Immature natural killer cell (primary cell): ENCODE measurements at places on chromosomes 4 and X. TPM values are rescaled to one million over a fixed set of nuclear protein-coding genes. Genes with fewer than 3 reads are reported as not detected.

- H3K36me3 ChIP-seq: no peaks in the 10 kb centered on the region
- peaks cover 2% of the 10 kb centered on the region for H3K27me3 ChIP-seq
- no peak for DNase-seq
- no peak overlapping the region for H3K27ac ChIP-seq
- H3K4me1 ChIP-seq: no peaks in the 10 kb centered on the region
These were observed 95.6 kb downstream of the GATB start for GRCh38 chr4:151665022-151665784.

DNA sequence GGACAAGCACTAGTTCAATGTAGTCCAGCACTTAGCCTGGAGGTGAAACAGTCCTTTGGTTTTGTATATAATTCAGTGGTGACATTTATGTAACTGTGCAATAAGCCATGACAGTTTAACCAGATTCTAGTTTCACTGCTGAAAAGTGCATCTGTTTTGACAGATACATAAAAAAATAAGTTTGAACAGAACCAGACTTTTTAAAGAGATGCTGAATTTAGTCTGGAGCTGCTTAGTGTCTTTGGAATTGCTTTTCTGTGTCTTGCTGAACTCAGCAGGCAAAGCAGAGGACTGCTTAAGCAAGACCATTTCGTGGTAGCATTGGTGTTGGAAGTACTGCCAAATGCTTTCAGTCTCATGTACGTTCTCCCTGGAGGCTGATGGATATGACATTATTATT is 393.5 kb downstream of the MAPK10 start:
- H3K4me3 ChIP-seq: no peak overlapping the region
- H3K4me1 ChIP-seq: no peaks in the 10 kb centered on the region
- H3K27ac ChIP-seq: no peak overlapping the region
- H3K27me3 ChIP-seq: no peaks in the 10 kb centered on the region

DNA sequence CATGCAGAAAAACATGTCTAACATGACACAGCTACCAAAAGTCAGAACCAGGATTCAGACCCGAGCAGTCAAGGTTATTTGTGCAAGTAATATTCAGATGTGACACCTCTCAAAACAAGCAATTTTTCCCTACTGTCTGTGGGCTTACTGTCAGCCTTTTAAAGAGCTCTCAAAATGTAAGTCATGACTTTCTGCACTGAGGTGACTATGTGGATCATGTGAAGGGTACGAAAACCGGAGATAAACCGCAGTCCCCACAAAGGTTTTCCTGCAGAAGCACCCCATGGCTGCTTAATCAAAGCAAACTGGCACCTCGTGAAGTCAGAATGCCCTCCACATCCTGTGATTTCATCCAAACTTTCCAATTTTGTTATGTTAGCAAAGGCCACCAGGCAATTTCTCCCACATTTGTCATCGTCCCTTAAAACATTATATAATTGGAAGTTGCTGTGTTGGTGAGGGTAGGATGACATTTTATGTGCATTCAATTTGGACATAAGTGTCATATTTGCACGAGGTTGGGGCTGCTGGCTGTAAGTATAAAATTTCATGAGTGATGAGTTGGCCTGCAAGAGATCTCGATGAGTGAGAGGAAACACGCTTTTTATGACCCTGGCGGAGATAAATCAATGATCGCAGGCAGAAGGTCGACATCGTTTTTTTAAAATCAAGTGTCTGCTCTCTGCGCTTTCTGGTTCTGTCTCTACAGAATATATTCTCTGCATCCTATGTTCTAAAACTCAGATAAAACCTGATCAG is 161.2 kb downstream of the STK32B start:
- no peak for DNase-seq
- H3K27me3 ChIP-seq: no peaks in the 10 kb centered on the region
- no peak overlapping the region for H3K4me3 ChIP-seq
- H3K36me3 ChIP-seq: no peaks in the 10 kb centered on the region

DNA sequence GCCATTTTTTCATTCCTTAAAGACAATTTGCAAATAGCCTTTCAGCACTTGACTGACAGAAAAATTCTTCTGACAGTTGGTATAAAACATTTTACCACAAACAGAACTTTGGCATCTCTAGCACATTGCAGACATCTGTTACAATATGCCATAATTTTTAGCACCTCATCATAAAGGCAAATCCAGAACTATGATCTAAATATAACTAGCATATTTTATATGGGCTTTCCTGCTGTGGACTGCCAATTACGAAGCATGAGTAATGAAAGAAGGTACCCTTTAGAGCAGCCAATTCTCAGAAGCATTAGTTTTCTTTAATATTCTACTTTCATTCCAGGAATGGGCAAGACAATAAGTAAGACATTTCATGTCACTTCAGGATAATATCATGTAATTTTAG is 647.4 kb upstream of the GALNT7 start:
- no peaks in the 10 kb centered on the region for H3K4me1 ChIP-seq
- H3K27me3 ChIP-seq: no peaks in the 10 kb centered on the region
- no peak overlapping the region for H3K27ac ChIP-seq
- no peaks in the 10 kb centered on the region for H3K36me3 ChIP-seq

GRCh38 chr4:66736606-66737005 is 808.7 kb downstream of the CENPC start:
- no peak overlapping the region for H3K27ac ChIP-seq
- DNase-seq: no peak
- H3K36me3 ChIP-seq: no peaks in the 10 kb centered on the region
- H3K27me3 ChIP-seq: peaks cover 3% of the 10 kb centered on the region

GRCh38 chr4:1595789-1596325 is 88.3 kb downstream of the FAM53A start:
- H3K4me1 ChIP-seq: no peaks in the 10 kb centered on the region
- peaks cover 4% of the 10 kb centered on the region for H3K36me3 ChIP-seq
- H3K27me3 ChIP-seq: peaks cover 3% of the 10 kb centered on the region
- no peak overlapping the region for H3K4me3 ChIP-seq

Gene LPAR4
- polyA plus RNA-seq: not detected

Gene TRPC5OS
- not detected for polyA plus RNA-seq

Gene UCP1
- polyA plus RNA-seq: not detected
